Cortex of kidney (tissue), 1 donor: ENCODE measurements at places on chromosomes 6 and 20.

DNA sequence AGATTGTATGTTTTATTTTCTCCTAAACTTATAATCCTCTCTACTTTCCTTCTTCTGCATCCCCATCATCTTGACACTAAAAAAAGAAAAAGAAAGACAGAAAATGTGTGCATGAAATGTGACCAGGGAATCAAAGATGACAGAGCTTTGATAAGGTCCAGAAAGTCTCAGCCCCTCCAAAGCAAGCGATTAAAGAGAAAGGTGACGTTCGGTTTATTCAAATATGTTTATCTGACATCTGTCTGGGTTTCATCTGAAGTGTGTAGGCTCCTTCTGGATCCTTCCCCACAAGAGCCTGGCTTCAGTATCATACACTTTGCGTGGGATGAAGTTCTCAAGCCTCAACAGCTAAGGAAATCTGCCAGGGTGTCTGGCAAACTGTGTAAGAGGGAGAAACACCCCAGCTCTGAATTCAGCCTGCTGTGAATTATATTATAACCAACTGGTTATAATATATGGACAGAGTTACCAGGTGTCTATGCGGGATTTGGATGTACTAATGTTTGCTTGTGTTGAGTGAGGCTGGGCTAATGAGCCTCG lies 263.0 kb downstream of the ZNF217 start:
- DNase-seq = no peak

- DNase-seq = no peak
Measured at GRCh38 chr6:150536835-150537234, 62.9 kb upstream of the PLEKHG1 start.

DNA sequence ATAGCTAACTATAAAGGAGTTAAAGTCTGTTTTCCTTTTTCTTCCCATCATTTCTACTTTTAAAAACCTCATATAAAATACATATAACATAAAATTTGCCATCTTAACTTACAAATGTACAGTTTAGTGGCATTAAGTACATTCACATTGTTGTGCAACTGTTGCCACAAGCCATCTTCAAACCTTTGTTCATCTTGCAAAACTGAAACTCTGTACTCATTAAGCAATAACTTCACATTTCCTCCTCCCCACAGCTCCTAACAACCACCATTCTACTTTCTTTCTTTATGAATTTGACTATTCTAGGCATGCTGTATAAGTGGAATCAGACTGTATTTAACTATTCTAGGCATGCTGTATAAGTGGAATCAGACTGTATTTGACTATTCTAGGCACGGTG lies 4.5 kb downstream of the CCDC170 start:
- no peak for DNase-seq

GRCh38 chr6:582370-582769 lies 74.5 kb downstream of the HUS1B start:
- no peak for DNase-seq

- no peak for DNase-seq
Measured at GRCh38 chr6:40315060-40315459, 272.1 kb downstream of the LRFN2 start.

- no peak for DNase-seq
Measured at GRCh38 chr6:19705606-19706005, 131.6 kb upstream of the ID4 start.

- DNase-seq = no peak
Measured at GRCh38 chr6:165970001-165970400, 197.7 kb downstream of the TBXT start.

DNA sequence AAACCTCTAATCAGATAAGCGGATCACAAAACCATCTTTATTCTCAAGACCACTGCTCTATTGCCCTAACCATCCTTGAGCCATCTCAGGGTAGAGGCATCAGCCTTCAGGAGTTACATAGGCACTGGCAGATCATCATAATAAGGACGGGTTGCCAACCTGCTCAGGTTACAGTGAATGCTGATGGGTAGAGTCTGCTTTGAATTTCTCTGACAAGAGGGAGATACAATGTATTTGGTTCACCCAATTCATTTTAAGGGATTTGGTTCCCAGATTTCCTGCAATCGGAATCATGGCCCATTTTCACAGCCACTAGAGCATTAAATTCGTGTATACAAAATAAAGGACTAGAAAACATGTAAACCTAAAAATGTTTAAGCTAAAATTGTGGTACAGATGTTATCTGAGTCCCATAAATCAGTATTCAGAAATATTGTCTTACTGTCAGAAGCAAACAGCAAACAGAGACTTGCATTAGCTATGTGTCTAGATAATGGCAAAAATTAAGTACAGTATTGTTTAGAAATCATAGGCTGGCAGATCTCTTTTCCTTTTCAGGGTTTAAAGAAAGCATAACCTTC lies 41.9 kb upstream of the TMEM170B start:
- DNase-seq = no peak

GRCh38 chr6:39965751-39966150 lies 31.5 kb upstream of the MOCS1 start:
- no peak for DNase-seq

- no peak for DNase-seq
Measured at GRCh38 chr6:14784596-14785492, 461.0 kb upstream of the JARID2 start.

DNA sequence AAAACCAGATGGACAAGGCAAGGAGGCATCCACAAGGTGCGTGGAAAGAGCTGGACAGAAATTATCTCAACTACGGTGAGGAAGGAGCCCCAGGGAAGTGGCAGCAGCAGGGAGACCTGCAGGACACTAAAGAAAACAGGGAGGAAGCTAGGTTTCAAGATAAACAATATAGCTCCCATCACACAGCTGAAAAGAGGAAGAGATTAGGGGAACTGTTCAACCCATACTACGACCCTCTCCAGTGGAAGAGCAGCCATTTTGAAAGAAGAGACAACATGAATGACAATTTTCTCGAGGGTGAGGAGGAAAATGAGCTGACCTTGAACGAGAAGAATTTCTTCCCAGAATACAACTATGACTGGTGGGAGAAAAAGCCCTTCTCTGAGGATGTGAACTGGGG lies 26.8 kb downstream of the TRMT6 start:
- no peak for DNase-seq

GRCh38 chr20:17972121-17972520 lies 3.3 kb downstream of the MGME1 start:
- no peak for DNase-seq

- DNase-seq = no peak
Measured at GRCh38 chr20:58749098-58749769, 56.6 kb downstream of the NPEPL1 start.

DNA sequence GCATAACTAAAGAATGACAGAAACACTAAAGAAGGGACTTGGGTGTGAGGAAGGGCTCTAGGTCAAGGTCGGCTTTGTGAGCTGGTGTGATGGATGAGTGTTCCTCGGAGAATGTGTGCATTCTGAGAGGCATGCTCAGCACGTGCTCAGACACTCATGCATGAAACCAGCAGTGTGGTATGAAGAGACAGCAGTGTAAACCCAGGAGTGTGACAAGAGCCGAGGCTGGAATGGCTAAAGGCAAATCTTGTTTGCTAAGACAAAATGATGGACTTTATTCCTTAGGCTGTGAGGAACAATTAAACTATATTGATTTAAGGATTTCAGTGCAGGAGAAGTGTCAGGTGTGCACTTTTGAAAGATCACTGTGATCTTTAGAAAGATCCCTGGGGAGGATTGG lies 107.4 kb upstream of the MAP7 start:
- no peak for DNase-seq

- DNase-seq = no peak
Measured at GRCh38 chr6:170459451-170459850, 93.7 kb downstream of the PSMB1 start.

GRCh38 chr6:48151142-48151541 lies 40.1 kb upstream of the PTCHD4 start:
- no peak for DNase-seq

- DNase-seq = no peak
Measured at GRCh38 chr20:44040202-44040915, 125.7 kb downstream of the TOX2 start.

DNA sequence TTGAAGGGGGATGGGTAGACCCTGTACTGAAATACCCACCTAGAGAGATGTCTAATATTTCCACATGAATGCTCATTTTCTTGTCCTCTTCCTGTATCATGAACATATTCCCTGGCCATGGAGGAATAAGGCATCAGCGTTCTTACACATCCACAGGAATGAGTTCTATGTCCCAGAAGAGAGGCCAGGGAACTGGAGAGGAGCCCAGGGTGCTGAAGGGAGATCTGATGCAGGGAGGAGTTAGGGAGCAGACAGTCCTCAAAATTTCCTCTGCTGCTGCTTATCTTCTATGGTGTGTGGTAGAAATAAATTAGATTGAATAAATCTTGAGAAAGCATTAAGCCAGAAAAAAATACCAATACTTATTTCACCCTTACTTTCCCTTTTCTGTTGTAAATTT lies 295.0 kb downstream of the KCNQ5 start:
- no peak for DNase-seq

DNA sequence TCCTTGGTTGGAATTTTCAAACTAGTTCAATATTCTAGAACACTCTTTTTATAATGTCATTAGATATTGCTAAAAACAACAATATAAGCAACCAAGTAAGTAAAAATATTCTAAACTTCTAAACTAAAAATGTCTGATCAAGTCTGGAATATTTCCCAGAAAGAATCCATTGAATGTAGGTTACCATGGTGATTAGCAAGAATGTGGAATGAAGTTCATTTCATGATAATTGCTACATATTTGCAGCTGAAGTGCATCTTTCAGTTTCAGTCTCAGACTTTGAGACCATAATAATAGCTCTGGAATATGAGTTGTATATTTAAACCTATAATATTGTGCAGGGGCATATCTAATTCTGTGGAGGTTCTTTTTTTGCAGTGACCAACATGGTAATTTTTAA lies 61.0 kb upstream of the NKAIN2 start:
- DNase-seq = no peak

DNA sequence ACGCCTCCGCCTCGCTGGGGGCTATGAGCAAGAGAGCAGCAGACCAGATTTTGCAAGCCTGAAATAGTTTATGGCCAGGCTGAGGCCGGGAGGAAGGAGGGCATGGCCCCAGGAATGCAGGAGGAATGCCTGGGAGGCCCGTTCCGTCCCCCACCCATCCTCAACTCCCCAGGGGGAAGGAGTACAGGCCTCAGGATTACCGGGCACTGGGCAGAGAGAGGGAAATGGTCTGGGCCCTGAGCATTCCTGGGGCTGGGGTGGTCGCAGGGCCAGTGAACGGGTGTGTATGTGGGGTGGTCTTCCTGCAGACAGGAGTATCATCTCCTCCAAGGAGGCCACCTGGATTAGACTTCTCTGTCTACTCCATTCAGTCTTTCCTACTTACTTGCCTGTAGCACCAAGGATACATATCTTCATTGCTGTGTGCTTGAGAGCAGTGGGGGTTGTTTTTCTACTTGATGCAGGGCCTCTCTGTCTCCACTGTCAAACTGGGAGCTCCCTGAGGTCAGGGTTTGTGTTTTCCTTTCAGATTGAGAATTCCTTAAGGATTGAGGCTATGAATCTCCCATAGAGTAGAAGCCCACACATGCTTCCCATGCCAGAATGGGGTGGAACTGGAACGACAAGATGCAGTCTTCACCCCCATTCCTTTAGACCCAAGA lies 81.3 kb downstream of the VEGFA start:
- no peak for DNase-seq

DNA sequence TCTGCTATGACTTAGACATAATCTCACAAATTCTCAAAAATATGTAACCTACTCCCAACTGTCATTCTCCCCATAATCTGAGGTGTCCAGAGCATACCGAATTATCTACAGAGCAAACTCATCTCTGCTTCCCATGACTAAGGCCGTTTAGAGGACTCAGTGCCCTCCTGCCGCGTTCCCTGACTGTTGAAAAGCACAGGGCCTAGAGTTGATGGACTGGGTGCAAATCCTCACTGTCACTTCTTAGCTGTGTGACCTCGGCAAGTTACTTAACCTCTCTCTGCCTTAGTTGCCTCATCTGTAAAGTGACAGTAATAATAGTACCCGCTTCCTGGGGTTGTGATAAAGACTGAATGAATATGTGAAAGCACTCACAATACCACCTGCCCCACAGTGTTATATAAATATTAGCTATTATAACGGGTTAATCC lies 4.7 kb upstream of the TUBB2A start:
- DNase-seq = no peak

DNA sequence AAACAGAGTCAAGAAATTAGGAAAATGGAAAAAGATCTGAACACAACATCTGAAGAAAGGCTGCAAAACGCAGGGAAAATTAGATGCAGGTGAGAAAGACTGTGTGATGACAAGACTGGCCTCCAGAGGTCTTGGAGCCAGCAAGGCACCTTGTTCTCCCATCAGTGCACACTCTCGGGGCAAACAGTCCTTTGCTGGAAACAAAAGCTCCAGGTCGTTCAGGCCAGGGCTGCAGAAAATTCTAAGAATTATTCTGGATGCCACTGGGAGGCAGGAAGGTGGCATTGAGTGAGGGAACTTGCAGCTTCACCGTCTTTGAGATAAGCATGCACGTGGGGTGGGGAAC lies 219.9 kb upstream of the SSTR4 start:
- no peak for DNase-seq

GRCh38 chr20:39190666-39191570 lies 228.8 kb downstream of the DHX35 start:
- DNase-seq = no peak

GRCh38 chr6:37032239-37032638 lies 26.8 kb downstream of the FGD2 start:
- no peak for DNase-seq

- DNase-seq = no peak
Measured at GRCh38 chr20:19815553-19815991, 57.5 kb downstream of the RIN2 start.

- DNase-seq = no peak
Measured at GRCh38 chr20:52150440-52151258, 40.9 kb downstream of the ZFP64 start.

DNA sequence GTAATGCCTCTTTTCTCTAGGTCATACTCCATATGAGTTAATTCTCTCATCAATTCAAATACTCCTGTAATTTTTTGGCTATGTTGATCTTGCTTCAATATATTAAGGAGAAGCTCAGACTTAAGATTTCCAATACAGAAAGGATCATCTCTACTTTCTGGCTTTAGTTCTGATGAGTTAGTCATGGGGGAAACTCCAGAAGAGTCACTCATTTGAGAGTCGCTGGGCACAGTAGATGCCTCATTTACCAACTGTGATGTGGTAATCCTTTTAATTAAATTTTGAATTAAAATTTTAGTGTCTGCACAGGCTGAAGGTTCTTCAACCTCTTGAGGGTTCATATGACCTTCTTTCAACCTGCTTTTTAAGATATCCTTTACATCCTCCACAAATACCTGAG lies 38.5 kb downstream of the DST start:
- DNase-seq = no peak

DNA sequence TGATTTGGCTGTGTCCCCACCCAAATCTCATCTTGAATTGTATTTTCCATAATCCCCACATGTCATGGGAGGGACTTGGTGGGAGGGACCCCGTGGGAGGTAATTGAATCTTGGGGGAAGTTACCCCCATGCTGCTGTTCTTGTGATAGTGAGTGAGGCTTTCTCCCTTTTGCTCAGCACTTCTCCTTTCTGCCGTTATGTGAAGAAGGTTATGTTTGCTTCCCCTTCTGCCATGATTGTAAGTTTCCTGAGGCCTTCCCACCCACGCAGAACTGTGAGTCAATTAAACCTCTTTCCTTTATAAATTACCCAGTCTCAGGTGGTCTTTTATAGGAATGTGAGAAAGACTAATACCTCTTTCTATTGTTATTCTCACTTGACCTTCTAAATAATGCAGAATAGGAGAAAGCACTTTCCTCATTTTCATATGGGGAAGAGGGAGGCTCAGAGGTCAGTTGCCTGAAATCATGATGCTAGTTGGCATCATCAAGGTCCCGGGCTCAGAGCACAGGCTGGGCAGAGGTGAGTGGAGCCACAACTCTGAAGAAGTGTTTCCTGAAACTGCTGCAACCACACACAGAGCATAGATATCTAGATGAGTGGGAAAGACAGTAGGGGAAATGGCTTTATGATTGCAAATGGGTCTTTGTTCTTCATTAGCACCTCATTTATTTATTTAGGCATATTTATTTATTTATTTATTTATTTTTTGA lies 191.0 kb downstream of the QKI start:
- DNase-seq = no peak
